ENCODE measurements at places on chromosomes 13 and 19. TPM values are rescaled to one million over a fixed set of nuclear protein-coding genes. Genes with fewer than 3 reads are reported as not detected.
A peak's percentile ranks its signal among the peaks of the same experiment; 100 is the strongest.

DNA sequence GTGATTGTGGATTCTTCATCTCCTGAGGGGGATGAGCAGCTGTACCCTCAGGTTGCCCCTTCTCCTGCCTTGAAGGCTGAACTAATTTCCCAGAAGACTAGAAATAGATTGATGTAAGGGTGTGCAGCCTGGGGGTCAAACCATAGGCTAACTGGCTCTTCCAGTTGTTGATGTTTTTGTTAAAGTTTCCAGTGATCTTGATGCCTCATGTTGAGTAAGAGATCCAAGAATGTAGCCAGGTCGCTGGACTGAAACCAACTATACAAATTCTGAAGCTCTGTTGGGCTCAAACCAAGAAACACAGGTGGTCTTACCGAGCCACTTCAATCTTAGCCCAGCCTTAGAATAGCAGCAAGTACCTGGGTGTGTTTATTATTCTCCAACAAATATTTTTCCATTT, 391.8 kb downstream of the KLF5 start:
- H3K27me3 ChIP-seq, result no peaks in the 10 kb centered on the region
- no peak overlapping the region for H3K27ac ChIP-seq
- H3K36me3 ChIP-seq, result no peaks in the 10 kb centered on the region
- no peaks in the 10 kb centered on the region for H3K4me1 ChIP-seq

DNA sequence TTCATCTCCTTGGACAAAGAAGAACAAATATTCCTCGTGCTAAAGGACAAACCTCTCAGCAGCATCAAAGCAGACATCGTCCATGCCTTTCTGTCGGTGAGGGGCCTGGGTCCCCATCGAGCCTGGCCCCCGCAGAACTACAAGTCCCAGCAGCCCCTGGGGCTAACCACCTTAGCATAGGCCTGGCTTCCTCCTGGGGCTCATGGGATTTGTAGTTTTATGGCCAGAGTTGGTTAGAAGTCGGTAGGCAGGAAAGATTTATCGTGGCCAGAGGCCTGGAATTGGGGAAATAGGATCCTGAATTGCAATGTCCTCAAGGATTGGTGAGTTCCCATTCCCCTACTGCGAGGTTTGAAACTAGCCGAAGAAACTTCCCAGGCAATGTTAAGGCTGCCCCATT, 19.6 kb downstream of the TMEM150B start:
- peaks cover 31% of the 10 kb centered on the region for H3K36me3 ChIP-seq
- peaks cover 9% of the 10 kb centered on the region for H3K4me1 ChIP-seq
- H3K4me3 ChIP-seq, result no peak overlapping the region
- no peak overlapping the region for H3K27ac ChIP-seq
- H3K27me3 ChIP-seq, result no peaks in the 10 kb centered on the region

GRCh38 chr19:30228113-30228834, 143.9 kb upstream of the ZNF536 start:
- no peaks in the 10 kb centered on the region for H3K36me3 ChIP-seq
- no peak overlapping the region for H3K27ac ChIP-seq
- peaks cover 66% of the 10 kb centered on the region for H3K27me3 ChIP-seq
- H3K4me1 ChIP-seq, result peaks cover 23% of the 10 kb centered on the region
- peak overlapping the region; percentile 54 for H3K4me3 ChIP-seq

- no peaks in the 10 kb centered on the region for H3K4me1 ChIP-seq
- DNase-seq, result no peak
- no peak overlapping the region for H3K4me3 ChIP-seq
- H3K27me3 ChIP-seq, result peaks cover 9% of the 10 kb centered on the region
These were observed 68.2 kb downstream of the NHLRC3 start for GRCh38 chr13:39106216-39107005.

GRCh38 chr19:2490659-2491058, 14.7 kb downstream of the GADD45B start:
- no peak overlapping the region for H3K4me3 ChIP-seq

GRCh38 chr13:38713046-38713445, 26.2 kb downstream of the FREM2 start:
- no peaks in the 10 kb centered on the region for H3K27me3 ChIP-seq
- no peak overlapping the region for H3K27ac ChIP-seq
- DNase-seq, result no peak
- H3K4me3 ChIP-seq, result no peak overlapping the region
- no peaks in the 10 kb centered on the region for H3K4me1 ChIP-seq

- H3K4me1 ChIP-seq, result no peaks in the 10 kb centered on the region
- peaks cover 32% of the 10 kb centered on the region for H3K36me3 ChIP-seq
- H3K4me3 ChIP-seq, result no peak overlapping the region
- H3K27ac ChIP-seq, result no peak overlapping the region
These were observed 10.3 kb downstream of the MIR17HG start for GRCh38 chr13:91357613-91358386.

GRCh38 chr19:31501427-31502195, 152.4 kb upstream of the TSHZ3 start:
- no peak overlapping the region for H3K27ac ChIP-seq
- DNase-seq, result peak; percentile 19
- no peaks in the 10 kb centered on the region for H3K4me1 ChIP-seq
- no peaks in the 10 kb centered on the region for H3K36me3 ChIP-seq
- H3K4me3 ChIP-seq, result no peak overlapping the region

GRCh38 chr19:35080613-35081170, 34.9 kb upstream of the FXYD3 start:
- no peak overlapping the region for H3K27ac ChIP-seq
- no peaks in the 10 kb centered on the region for H3K36me3 ChIP-seq
- no peaks in the 10 kb centered on the region for H3K4me1 ChIP-seq
- no peak overlapping the region for H3K4me3 ChIP-seq
- no peaks in the 10 kb centered on the region for H3K27me3 ChIP-seq
- no peak for DNase-seq

DNA sequence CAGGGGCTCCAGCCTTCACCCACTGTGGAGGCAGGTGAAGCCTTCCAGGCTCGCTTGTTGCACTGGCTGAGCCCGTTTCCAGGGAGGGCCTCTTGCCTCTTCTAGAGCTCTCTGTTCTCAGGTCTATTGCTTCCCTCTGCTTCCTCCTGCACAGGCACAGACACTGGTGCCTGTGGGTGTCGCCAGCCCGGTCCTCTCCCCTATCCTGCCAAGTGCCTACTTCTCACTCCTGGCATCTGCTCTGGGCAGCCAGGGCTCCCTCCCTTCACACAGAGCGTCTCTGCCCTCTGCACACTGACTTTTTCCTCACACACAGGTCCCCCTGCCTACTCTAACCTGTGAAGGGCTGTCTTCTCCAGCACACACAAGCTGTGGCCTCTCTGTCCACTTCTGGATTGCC, 60.3 kb downstream of the SLC7A9 start:
- no peak for DNase-seq
- no peaks in the 10 kb centered on the region for H3K4me1 ChIP-seq
- H3K27me3 ChIP-seq, result peaks cover 20% of the 10 kb centered on the region
- H3K36me3 ChIP-seq, result no peaks in the 10 kb centered on the region
- no peak overlapping the region for H3K4me3 ChIP-seq

DNA sequence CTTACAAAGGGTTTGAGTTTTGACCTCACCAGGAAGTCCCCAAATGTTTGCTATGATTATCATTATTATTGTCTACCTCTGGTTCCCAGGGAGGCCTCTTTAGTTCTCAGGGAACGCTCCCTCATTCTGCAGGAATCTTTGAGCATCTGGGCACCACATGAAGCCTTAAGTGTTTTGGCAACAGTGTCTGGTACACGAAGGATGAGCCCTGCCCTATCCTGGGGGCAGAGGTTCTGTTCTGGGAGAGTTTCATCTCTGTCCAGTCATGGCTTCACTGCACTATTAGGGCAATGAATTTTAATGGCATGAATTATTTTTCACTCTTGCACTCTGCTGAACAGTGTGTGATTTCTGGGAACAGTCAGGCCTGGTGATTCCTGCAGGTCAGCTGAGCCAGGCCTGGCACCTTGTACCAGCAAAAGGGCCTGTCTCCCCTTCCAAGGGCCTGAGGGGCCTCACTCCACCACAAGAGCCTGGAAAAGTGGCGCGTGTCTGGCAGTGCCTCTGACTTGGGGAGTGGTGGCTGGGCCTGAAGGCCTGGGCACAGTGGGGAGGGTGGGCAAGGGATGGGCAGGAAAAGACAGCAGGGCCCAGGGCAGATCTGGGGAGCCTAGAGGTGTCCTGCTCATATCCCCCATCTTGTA, 4.6 kb downstream of the FAM187B start:
- no peak for DNase-seq
- H3K27me3 ChIP-seq, result peaks cover 7% of the 10 kb centered on the region
- H3K36me3 ChIP-seq, result no peaks in the 10 kb centered on the region
- no peak overlapping the region for H3K4me3 ChIP-seq
- no peak overlapping the region for H3K27ac ChIP-seq
- no peaks in the 10 kb centered on the region for H3K4me1 ChIP-seq

- H3K27me3 ChIP-seq, result no peaks in the 10 kb centered on the region
- no peak for DNase-seq
- H3K4me3 ChIP-seq, result no peak overlapping the region
- H3K27ac ChIP-seq, result no peak overlapping the region
These were observed 684.5 kb upstream of the SLITRK1 start for GRCh38 chr13:84566780-84567179.

DNA sequence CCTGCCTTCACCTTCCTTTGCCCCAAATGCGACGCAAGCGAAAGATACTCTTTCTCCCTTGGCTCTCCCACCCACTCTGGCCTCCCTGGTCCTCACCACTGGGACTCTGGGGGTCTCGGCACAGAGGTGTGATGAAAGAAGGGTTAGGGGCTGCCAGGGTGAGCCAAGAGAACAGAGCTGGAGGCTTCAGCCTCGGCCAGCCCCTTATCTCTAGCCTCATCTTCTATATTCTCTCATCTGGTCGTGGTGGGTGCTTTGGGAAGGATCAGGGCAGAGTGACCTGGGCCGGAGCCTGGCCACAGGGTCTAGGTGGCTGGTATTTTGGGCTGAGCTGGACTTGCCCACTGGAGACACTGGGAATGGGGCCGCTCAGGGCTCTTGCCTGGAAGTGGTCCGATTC, 71.1 kb upstream of the KCTD15 start:
- H3K27ac ChIP-seq, result no peak overlapping the region
- H3K36me3 ChIP-seq, result no peaks in the 10 kb centered on the region
- H3K4me1 ChIP-seq, result no peaks in the 10 kb centered on the region
- no peak for DNase-seq
- peaks cover 3% of the 10 kb centered on the region for H3K27me3 ChIP-seq
- H3K4me3 ChIP-seq, result no peak overlapping the region

GRCh38 chr19:51820831-51821446, 26.0 kb downstream of the FPR3 start:
- no peak overlapping the region for H3K27ac ChIP-seq
- H3K27me3 ChIP-seq, result no peaks in the 10 kb centered on the region
- no peak for DNase-seq
- no peaks in the 10 kb centered on the region for H3K4me1 ChIP-seq

DNA sequence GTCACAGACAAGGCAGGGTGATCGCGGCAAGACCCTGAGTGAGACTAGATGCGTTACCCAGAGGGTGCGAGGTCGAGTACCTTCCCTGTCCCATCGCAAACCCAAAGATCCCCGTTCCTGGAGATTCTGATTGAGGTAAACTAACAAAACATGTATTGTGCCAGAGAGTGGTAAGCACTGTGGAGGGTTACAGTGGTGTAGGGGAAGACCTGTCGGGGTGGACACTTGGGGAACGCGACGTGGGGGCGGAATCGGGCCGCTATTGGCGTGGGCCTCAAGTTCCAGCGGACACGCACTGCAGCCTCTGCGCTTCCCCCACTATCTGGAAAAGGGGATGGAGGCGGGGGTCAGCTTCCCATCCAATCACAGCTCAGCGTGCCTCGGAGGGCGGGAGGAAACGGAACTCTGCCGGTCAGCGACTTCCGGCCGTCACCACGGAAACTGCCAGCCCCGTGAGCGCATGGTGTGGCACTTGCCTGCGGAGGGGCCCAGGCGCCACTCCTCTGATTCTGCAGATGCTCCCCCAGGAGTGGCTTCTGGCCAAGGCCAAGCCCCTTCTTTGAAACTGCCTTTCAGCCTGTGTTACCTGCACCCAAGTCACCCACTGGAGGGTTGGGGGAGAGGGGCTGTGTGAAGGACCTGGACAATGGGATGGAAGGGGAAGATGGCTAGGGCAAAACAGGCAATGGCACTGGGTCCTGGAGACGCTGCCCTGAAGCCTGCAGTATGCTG, 1.0 kb upstream of the UBE2M start:
- H3K4me1 ChIP-seq, result peaks cover 26% of the 10 kb centered on the region
- H3K27me3 ChIP-seq, result no peaks in the 10 kb centered on the region
- H3K36me3 ChIP-seq, result peaks cover 42% of the 10 kb centered on the region
- DNase-seq, result peak; percentile 94

GRCh38 chr13:31321457-31321856, 121.7 kb downstream of the B3GLCT start:
- H3K36me3 ChIP-seq, result no peaks in the 10 kb centered on the region
- H3K27ac ChIP-seq, result no peak overlapping the region
- no peak overlapping the region for H3K4me3 ChIP-seq
- no peaks in the 10 kb centered on the region for H3K4me1 ChIP-seq
- no peaks in the 10 kb centered on the region for H3K27me3 ChIP-seq

DNA sequence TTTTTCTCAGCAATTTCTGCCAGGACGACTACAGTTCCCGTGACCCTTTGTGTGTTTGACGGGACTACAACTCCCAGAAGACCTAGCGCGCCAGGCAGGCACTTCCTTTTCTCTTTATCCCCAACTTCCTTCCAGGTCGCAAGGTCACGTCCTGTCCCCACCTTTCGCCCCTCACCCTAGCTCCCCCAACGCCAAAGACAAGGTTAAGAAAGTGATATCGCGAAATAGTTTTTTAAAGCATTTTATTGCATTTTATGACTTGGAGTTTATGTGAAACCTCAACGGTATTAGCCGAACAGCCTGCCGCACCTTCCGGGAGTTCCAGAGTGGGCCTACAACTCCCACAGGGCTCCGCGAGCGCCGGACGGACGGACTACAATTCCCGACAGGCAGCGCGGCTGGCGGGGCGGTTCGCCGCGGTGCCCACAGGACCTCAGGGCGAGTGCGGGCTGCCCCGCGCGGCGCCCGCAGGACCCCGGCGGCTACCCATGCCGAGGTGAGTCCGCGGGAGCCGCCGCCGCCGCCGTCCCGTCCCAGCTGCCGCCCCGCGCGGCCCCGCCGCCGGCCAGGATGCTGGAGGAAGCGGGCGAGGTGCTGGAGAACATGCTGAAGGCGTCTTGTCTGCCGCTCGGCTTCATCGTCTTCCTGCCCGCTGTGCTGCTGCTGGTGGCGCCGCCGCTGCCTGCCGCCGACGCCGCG, at the start of gene NCLN:
Gene NCLN, plus strand, starts transcription at position 470 of the 699 bp plus-strand sequence. Its CDS starts 101 bp downstream, at position 571.
- H3K36me3 ChIP-seq, result peaks cover 47% of the 10 kb centered on the region
- peak within 1 kb of the TSS; percentile 45 for H3K27ac ChIP-seq
- no peaks in the 10 kb centered on the region for H3K27me3 ChIP-seq
- DNase-seq, result peak; percentile 95
- peaks cover 42% of the 10 kb centered on the region for H3K4me1 ChIP-seq
- H3K4me3 ChIP-seq, result peak within 1 kb of the TSS; percentile 98

GRCh38 chr13:100051070-100051469, 37.8 kb upstream of the PCCA start:
- H3K4me3 ChIP-seq, result no peak overlapping the region
- H3K4me1 ChIP-seq, result no peaks in the 10 kb centered on the region
- H3K36me3 ChIP-seq, result no peaks in the 10 kb centered on the region
- H3K27ac ChIP-seq, result no peak overlapping the region

GRCh38 chr19:17255150-17255621, 9.4 kb downstream of the USHBP1 start:
- H3K4me1 ChIP-seq, result no peaks in the 10 kb centered on the region
- H3K36me3 ChIP-seq, result no peaks in the 10 kb centered on the region
- H3K27me3 ChIP-seq, result no peaks in the 10 kb centered on the region
- no peak overlapping the region for H3K4me3 ChIP-seq

SCEL gene
- total RNA-seq, result not detected

CBY2 gene
- not detected for total RNA-seq

PPM1N gene
- not detected for total RNA-seq

ZNF540 gene
- not detected for total RNA-seq

ARHGAP33 gene
- total RNA-seq, result 3.7 TPM

ACER1 gene
- not detected for total RNA-seq

NLRP8 gene
- not detected for total RNA-seq

DOCK6 gene
- 7.9 TPM for total RNA-seq

DACH1 gene
- not detected for total RNA-seq

ZNF723 gene
- not detected for total RNA-seq

TBXA2R gene
- not detected for total RNA-seq

NTN5 gene
- total RNA-seq, result not detected
